ENCODE measurements at places on chromosomes 2 and 18.

GRCh38 chr2:225274751-225275150 is 124.8 kb upstream of the NYAP2 start:
- peak; percentile 81 for DNase-seq

DNA sequence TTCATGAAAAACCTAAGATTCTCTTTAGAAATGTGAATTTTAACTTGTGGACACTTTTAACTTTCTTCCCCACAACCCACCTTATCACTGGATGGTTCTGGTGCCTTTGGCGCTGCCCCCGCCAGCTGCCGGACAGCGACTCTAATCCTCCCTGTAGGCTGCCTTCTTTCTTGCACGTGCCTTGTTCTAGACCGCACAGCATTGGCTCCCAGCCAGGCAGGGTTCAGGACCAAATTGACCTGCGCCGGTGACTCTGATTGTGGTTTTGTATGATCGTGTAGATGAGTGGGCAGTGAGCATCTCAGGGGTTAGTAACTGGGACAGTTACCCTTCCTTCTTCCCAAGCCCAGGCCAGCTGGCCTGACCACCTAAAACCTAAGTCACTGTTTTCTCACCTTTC is 106.8 kb downstream of the ASAP2 start:
- no peak for DNase-seq

- no peak for DNase-seq
These were observed 40.1 kb upstream of the ZNF396 start for GRCh38 chr18:35417223-35417622.

DNA sequence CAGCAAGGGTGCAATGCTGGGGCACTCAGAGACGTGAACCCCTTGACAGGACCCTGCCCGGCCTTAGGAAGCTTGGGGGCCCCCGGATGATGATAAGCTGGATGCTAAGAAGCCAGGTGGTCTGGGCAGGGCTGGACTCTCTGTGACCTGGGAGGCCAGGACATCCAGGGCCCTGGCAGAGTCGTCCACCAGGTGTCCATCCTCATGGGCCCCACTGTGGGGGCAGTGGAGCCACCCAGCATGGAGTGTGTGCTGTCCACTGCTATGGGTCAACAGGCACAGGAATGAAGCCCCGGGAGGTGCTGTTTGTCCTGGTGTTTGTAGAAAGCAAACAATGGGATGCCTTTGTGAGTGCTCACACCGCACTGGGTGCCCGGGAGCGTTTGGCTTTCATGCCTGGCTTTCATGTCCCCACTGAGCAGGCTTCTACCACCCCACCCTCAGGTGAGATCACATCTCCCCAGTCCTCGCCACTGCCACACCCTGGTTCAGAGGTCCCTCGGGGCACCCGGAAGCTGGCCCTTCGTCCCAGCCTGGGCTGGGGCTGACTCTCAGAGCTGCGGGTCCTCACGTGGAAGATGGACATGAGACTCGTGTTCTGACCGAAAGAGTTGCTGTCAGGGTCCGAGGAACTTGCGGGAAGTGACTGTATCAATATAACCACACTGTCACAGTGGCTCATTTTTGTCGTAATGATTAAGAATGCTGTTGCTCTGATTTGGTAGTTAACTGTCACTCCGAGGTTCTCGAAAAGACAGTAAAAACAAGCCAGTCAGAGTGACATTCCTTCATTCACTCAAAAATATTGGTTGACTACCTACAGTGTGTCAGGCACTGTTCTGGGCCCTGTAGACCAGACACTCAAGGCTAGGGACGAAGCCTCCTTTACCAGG is 53.3 kb downstream of the INHBB start:
- DNase-seq: no peak

GRCh38 chr2:224901121-224901676 is 141.1 kb downstream of the DOCK10 start:
- peak; percentile 2 for DNase-seq

- no peak for DNase-seq
These were observed 134.1 kb downstream of the SLC8A1 start for GRCh38 chr2:40317761-40318160.

DNA sequence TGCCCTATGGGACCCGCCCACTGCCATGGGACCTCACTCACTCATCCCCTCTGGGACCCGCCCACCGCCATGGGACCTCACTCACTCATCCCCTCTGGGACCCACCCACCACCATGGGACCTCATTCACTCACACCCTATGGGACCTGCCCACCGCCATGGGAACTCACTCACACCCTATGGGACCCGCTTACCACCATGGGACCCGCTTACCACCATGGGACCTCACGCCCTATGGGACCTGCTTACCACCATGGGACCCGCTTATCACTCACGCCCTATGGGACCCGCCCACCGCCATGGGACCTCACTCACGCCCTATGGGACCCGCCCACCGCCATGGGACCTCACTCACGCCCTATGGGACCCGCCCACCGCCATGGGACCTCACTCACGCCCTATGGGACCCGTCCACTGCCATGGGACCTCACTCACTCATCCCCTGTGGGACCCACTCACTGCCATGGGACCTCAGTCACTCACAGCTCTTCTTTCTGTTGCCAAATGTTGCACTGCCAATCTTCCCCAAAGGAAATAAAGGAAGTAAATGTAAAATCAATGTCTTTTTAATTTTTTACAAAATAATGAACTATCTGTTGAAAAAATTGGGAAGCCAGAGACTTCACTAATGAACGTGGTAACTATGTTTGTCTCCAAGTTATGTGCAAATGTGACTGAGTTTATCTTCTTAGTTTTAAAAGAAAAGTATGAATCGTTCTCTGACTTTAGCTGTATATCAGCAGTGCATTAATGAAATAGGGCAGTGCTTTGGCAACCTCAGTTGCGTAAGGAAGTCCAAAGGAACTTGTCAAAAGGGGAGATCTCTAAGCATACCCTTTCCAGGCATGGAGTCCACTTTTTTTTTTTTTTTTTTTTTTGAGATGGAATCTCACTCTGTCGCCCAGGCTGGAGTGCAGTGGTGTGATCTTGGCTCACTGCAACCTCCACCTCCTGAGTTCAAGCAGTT is 101.5 kb upstream of the MGAT5 start:
- DNase-seq: no peak

- DNase-seq: no peak
These were observed 46.0 kb downstream of the ADCY3 start for GRCh38 chr2:24874035-24874434.

Measured in NCI-H446 (cell line).